ENCODE measurements at places on chromosomes 16 and 17.

DNA sequence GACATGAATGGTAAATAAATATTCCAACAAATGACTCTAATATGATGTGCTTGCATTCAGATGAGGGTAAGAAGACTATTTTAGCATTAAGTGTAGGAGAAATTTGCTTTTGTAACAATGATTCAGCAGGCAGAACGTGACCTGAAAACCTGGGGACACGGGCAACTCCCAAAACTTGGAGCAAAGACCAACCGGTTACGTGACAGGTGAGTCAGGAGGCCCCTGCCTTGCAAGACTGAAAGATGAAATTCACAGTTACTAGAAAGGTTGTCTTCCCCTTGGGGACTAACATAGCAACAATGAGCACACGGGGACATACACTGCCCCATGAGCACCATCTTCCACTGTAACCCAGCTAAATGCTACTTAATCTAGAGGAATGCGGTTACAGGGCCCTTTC, 33.5 kb upstream of the ERN1 start:
- no peak for DNase-seq

- DNase-seq = no peak
Observed at GRCh38 chr16:56987692-56988091, 1.7 kb upstream of the NLRC5 start.

- no peak for DNase-seq
Observed at GRCh38 chr17:19760746-19761145, 12.6 kb upstream of the ALDH3A1 start.

DNA sequence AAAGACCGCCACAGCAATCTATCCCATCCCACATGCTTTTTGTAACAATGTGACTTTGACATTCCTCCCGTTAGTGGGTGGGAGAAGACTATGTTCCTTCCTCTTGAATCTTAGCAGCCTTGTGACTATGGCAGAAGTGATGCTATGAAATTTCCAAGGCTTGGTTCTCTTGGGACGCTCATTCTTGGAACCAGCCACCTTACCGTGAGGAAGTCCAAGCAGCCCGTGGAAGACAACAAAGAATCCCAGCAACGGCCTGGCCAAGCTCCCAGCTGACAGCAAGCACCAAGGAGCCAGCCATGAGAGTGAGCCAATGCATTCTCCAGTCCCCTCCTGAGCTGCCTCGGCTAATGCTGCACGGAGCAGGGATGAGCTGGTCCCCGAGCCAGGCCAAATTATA, 62.3 kb downstream of the VPS53 start:
- DNase-seq = no peak

- no peak for DNase-seq
Observed at GRCh38 chr16:3058139-3059030, 7.1 kb upstream of the IL32 start.

DNA sequence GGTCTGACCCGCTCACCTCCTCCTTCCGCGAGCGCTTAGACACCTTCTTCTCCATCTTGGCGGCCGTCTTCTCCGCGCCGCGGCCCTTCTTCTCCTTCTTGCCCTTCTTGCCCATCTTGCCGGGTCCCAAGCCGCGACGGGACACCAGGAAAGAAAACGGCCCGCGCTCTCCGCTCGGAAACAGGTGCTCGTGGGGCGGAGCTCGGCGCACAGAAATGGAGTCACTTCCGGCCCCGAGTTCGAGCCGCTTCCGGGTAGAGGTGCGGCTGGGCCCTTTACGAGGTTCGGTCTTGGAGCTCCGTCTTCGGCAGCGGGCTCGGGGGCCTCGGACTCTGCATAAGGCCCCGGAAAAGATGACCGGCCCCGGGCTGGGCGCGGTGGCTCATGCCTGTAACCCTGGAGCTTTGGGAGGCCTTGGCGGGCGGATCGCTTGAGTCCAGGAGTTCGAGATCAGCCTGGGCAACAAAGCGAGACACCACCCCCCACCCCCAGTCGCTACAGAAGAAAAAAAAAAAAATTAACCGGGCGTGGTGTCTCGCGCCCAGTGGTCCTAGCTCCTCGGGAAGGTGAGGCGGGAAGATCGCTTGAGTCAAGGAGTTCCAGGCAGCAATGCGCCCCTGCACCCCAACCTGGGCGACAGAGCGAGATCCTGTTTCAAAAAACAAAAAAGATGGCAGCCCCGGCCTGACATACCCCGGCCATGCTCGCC, at the start of gene KLHDC4:
Gene KLHDC4, minus strand, starts transcription at position 211 of the 709 bp plus-strand sequence. Its CDS starts 96 bp downstream, at position 115.
- peak; percentile 81 for DNase-seq

- no peak for DNase-seq
Observed at GRCh38 chr17:42246515-42246914, 29.7 kb downstream of the STAT5B start.
